ENCODE measurements at places on chromosomes 1 and 21.

DNA sequence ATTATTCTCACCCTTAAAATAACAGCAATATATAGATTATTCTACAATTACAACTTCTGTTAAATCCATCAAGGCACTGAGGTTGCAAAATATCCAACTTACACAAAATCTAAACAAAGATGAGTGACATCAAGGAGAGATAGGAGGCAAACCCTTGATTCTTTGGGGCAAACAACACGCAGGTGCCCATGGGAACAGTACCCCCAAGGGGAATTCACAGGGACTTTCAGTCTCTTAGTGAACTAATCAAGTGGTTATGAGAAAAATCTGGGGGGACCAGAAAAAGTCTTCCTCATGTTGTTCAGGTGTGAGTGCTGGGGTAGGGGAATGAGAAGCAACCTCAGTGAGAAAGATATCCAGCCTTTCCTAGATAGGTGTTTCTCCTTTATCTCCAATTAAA is 1107.9 kb downstream of the PLA2G4A start:
- no peak for DNase-seq

DNA sequence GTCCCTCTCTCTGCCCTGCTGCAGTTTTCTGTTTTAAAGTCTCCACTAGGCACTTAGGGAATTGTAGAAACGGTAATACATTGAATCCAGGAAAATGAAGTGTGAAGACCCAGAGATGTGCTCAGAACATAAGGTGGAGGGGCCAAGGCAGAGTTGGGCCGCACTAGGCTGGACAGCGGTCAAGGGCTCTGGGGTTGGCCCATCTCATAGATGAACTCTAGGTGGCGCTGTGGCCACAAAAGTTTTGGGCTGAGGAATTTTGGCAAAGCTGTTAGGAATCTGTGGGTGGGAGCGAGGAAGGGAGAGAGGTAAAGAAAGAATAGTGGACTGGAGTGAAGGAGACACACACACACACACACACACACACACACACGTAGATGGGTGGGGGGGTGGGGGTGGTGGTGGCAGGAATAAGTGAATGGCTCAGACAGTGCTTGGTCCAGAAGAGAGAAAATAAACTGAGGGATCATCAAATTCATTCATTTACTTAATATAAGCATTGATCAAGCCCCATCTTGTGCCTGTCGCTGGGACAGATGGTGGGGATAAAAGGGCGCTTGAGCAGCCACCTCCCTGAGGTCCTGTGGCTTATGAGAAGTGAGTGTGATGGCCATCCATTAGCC is 258.5 kb downstream of the TRABD2B start:
- DNase-seq: no peak

DNA sequence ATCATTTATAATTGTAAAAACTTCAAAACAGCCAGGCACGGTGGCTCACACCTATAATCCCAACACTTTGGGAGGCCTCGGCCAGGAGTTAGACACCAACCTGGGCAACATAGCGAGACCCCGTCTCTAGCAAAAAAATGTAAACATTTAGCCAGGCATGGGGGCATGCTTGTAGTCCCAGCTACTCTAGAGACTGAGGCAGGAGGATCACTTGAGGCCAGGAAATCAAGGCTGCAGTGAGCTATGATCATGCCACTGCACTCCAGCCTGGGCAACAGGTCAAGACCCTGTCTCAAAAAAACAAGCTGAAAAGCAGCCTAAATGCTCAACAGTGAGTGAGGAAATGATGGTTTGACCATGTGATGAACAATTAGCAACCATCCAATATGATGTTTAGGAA is 7.3 kb downstream of the C1orf167 start:
- DNase-seq: no peak

DNA sequence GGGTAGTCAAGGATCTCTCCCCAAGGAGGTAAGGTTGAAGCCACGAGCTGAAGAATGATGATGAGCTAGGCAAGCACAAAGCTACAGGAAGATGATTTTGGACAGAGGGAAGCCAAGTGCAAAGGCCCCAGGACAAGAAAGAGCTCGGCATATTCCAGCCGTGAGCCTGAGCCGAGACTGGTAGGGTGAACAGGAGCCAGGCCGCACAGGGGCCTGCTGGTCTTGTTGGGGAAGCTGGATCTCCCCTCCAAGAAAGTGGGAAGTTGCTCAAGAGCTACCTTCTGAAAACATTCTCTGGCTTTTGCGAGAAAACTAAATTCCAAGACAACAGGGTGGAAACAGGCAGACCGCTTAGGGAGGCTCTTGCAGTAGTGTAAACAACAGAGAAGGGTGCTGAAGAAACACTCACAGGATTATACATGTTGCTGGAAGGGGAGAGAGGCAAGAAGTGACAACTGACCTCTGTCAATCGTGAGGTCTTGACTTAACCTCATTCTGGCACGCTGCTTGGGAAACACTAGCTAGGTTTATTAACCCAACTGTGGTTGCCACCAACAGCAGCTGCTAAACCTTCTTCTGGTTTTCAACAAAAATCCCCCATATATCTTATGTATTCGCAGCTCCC is 625.2 kb downstream of the SMYD3 start:
- no peak for DNase-seq

DNA sequence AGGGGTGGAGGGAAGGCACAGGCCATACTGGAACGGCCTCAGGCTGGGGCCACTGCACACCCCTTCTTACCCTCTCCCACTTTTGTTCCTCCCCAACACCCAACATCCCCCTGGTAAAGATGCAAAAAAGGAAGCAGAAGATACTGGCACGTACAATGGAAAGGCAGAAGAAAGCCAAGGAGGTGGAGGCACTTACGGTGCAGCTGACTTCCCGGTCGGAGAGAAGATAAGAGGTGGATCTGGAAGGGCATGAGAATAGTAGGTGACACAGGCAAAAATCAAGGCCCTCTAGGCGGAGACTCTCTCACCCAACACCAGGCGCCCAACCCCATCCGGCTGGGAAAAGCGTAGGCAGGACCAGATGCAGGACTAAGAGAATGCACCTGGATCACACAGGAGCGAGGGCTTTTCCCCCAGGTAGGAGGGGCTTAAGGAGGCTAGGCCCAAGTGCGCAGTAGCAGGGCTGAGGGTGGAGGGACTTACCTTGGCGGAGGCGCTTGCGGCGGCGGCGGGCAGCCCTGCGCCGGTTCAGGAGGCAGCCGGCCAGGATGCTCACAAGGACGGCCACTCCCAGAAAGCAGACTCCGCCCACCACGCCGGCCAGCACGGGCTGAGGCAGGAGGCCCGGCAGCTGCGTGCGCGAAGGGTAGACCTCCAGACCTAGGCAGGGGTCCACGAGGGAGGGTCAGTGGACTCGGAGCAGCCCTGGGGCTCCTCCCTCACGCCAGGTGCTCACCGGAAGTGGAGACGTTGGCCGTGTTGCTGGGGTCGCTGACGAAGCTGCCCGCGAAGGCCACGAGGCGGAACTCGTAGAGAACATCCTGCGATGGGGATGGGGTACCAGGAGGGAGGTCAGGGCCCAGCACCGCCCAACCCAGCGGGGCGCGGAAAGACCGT is 4.1 kb upstream of the TAGLN2 start:
- DNase-seq: no peak

DNA sequence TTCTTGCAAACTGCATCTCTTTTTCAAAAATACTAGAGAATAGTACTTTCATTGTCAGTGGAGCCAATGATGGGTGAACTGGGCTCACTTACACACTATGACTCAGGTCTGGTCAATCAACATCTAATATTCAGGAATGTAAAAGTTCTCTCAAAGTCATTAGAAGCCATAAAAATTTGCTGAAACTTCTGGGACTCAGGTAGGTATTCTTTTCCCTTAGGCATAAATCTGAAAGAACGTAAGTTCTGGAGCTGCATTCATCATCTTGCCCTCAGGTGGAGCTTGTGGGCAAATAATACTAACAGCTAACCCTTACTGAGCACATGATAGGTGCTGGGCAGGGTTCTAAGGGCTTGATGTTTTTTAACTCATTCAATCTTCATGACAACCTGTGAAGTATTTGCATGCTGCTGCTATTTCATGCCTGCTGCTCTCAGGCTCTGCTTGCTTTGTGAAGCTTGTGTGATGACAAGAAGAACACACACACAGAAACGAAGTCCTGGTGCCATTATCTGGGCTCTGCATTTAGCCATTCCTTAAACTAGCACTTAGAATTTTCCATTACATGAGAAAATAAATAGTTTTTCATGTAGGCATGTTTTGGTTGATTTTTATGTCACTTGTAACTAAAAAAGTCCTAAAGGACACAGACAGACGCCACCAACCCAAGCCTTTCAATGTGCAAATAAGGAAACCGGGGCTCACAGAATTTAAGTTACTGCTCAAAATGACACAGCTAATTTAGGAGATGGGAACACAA is 394.2 kb upstream of the LYPLAL1 start:
- no peak for DNase-seq

GRCh38 chr1:204545202-204545601 is 29.0 kb downstream of the MDM4 start:
- no peak for DNase-seq

DNA sequence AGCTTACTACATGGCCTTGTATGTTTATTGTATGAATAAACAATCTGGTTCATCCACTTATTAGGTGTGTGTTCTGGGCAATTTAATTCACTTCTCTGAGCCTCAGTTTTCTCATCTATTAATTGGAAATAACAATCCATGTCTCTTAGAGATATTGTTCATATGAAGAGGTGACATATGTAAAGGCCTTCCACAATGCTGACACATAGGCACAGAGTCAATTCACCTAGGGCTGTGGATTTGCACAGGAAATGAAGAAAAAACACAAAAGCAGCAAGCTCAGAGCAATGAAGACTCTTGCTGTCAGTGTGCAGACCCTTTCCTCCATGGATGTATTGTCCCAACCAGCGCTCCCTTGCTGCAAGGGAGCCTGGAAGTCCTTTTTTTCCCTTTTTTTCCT is 195.2 kb upstream of the CAMK1G start:
- DNase-seq: no peak

DNA sequence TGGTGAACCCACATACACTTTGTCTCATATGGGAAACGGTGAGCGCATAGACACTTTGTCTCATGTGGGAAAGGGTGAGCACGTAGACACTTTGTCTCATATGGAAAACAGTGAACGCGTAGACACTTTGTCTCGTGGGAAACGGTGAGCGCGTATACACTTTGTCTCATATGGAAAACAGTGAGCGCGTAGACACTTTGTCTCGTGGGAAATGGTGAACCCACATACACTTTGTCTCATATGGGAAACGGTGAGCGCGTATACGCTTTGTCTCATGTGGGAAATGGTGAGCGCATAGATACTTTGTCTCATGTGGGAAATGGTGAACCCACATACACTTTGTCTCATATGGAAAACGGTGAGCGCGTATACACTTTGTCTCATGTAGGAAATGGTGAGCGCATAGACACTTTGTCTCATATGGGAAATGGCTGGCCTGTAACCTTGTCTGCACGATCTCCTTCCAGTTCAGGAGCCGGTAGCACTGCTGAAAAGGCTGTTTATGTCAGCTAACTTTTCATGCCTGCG is 50.7 kb upstream of the TRAPPC10 start:
- no peak for DNase-seq

- no peak for DNase-seq
These were observed 23.3 kb downstream of the PLEKHM2 start for GRCh38 chr1:15707239-15707925.

Data from RWPE2 (cell line).